HT-29 (cell line): ENCODE measurements at places on chromosomes 1 and 21. TPM values are rescaled to one million over a fixed set of nuclear protein-coding genes. Genes with fewer than 3 reads are reported as not detected.

DNA sequence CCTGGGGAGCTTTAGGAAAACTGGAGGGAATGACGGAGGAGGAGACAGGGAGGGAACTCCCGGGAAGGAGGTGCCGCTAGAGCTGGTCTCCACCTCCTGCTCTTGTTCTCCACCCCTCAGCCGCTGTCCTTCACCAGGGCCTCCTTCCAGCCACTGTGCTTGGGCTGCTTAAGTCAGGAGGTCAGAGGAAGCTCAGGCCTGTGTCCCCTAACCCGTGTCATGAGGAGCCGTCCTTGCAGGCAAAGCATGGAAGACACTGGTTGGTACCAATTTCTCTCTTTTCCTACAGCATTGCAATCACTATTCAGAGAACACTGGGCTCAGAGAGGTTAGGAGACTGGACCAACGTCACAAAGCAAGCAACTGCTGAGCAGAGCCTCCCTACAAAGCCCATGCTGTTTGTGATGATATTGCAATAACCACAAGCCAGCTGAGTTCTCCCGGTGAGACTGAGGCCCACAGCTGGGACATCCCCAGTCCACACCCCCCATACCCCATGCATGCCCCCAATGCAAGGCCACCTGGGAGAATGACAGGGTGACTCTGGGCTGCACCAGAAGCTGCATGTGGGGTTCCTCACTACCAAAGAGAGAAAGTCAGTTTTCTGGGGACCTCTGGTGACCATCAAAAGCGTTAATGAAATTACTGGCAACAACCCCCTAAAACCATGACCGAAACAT lies 427.5 kb downstream of the NPHP4 start:
- no peak for DNase-seq

GRCh38 chr21:40422896-40423635 lies 423.9 kb downstream of the DSCAM start:
- DNase-seq: no peak

GRCh38 chr1:224381880-224382548 lies 25.3 kb downstream of the CNIH4 start:
- DNase-seq: no peak

Gene GREM2
- total RNA-seq: not detected in 2 replicates

Gene HSPB7
- total RNA-seq: not detected in 2 replicates

Gene SH2D2A
- 5.4 and 11.3 TPM in 2 replicates for total RNA-seq

DNA sequence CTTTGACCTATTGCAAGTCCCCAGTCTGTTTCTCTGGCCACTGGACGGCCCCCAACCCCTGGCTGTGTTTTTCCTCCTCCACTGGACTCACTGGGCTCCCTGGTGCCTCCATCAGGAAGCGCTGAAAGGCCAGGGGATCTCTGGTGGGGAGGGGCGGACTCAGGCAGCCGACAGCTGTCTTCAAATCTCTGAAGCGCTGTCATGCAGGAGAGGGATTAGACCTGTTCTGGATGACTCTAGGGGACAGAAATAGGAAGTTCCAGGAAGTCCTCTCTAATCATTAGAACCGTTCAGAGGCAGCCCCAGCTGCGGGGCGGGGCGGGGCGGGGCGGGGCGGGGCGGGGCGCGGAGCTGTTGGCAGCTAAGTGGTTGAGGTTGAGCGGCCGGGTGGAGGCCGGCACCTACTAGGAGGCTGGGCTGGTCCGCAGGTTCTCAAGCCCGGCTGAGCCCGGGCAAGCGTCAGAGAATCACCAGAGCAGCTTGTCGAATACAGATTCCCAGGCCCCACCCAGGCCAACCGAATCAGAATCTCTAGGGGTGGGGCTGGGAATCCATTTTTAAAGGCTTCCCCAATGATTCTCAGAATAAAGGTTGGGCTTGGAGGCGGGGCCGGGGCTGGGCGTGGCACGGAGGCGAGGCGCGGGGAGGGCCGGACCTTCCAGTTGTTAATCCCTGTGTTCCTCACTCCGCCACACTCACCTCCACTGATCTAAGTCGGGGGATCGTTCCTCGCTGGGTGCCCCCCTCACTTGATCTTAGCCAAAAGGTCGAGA lies 11.4 kb upstream of the PHLDA3 start:
- peak; percentile 84 for DNase-seq
